Activated naive CD4-positive, alpha-beta T cell treated with anti-CD3 and anti-CD28 coated beads for 36 hours (primary cell): ENCODE measurements at places on chromosomes 3 and 15. TPM values are rescaled to one million over a fixed set of nuclear protein-coding genes. Genes with fewer than 3 reads are reported as not detected.
A peak's percentile ranks its signal among the peaks of the same experiment; 100 is the strongest.

TMCO5A gene
- not detected for total RNA-seq

DNA sequence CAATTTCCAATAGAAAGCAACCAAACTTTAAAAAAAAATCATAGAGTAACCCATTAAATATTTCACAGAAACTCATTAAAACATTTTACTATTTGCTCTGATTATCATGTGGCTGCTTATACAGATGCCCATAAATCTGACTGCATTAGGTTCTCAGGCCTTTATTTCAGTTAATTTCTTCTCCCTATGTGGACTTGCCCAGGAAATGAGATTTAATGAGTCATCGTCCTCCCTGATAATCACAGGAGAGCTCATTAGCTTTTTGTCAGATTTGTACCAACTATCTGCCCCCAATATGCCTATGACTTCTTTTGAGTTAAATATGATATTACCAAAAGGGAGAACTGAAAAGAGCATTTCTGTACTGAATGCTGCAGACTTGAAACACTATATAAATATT is 168.0 kb downstream of the FOXB1 start:
- H3K36me3 ChIP-seq, result no peaks in the 10 kb centered on the region
- H3K4me1 ChIP-seq, result no peaks in the 10 kb centered on the region
- no peak overlapping the region for H3K27ac ChIP-seq
- no peak overlapping the region for H3K4me3 ChIP-seq
- no peak for DNase-seq

LINGO1 gene
- not detected for total RNA-seq

DNA sequence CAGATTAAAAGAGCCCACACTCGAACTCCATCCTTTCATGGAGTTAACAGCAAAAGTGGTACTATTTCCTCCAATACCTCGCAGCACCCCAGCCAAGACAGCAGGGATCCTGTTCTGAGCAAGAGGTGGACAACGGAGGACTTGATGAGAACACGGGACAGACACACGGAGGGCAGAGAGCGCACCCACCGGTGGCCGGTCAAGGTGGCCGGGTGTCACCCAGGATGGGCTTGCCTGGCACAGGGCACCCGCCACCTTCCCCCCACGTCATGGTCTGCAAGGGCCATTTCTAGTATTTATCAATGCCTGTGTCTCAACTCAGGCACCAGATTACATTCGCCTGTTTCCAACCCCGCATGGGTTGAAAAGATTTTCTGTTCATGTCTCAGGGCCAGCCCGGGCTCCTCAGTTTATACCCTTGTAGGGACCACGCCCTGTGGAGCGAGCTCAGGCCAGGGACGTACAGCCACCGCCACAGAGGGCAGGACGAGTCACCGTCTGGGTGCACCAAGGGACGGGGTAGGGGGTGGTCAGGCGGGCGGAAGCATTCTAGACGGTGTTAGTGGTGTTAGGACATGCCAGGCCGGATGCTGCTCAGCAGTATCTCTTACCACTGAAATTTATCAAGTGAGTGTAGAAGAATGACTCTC is 64.2 kb downstream of the CYFIP1 start:
- H3K4me3 ChIP-seq, result no peak overlapping the region
- H3K36me3 ChIP-seq, result no peaks in the 10 kb centered on the region
- DNase-seq, result no peak
- H3K4me1 ChIP-seq, result no peaks in the 10 kb centered on the region
- no peak overlapping the region for H3K27ac ChIP-seq

GRCh38 chr3:195522254-195523023 is 20.7 kb downstream of the PPP1R2 start:
- peak overlapping the region; percentile 69 for H3K27ac ChIP-seq
- peaks cover 34% of the 10 kb centered on the region for H3K36me3 ChIP-seq
- DNase-seq, result no peak
- no peak overlapping the region for H3K4me3 ChIP-seq
- H3K4me1 ChIP-seq, result peaks cover 50% of the 10 kb centered on the region

- no peak overlapping the region for H3K4me3 ChIP-seq
- peaks cover 1% of the 10 kb centered on the region for H3K36me3 ChIP-seq
- H3K4me1 ChIP-seq, result peaks cover 2% of the 10 kb centered on the region
- no peak overlapping the region for H3K27ac ChIP-seq
Observed at GRCh38 chr3:189622629-189623028, 8.6 kb upstream of the TP63 start.

GRCh38 chr3:54891540-54891897 is 36.3 kb downstream of the LRTM1 start:
- no peaks in the 10 kb centered on the region for H3K36me3 ChIP-seq
- no peaks in the 10 kb centered on the region for H3K27me3 ChIP-seq
- H3K4me3 ChIP-seq, result no peak overlapping the region
- no peak overlapping the region for H3K27ac ChIP-seq

DNA sequence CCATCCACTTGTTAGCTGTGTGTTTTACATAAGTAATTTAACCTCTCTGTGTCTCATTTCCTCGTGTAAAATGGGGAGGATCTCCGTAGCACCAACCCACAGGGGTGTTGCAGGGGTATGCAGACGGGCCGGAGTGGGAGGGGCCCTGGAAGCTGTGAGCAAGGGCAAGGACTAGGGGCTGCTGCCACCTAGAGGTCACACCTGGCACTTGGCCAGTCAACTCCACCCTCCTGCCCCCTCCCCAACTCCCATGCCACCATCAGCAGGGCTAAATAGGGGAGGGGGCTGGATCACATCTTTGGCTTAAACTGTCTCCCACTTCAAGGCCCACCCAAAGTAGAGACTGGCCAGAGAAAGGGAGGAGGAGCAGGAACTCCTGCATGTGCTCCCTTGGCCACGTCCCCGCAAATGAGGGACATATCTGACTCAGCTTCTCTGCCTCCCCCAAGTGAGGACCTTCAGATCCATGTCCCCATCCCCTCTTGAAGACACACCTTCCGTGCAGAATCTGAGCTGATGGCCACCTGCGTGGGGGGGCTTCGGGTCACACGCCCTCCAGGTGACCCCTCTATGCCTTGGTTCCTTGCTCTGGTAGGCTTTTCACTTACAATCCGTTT is 2.6 kb downstream of the CCDC9B start:
- H3K27me3 ChIP-seq, result no peaks in the 10 kb centered on the region
- no peaks in the 10 kb centered on the region for H3K36me3 ChIP-seq
- H3K4me1 ChIP-seq, result peaks cover 17% of the 10 kb centered on the region
- no peak overlapping the region for H3K4me3 ChIP-seq
- peak; percentile 82 for DNase-seq
